GM12878 (cell line): ENCODE measurements at places on chromosomes 11 and 22. TPM values are rescaled to one million over a fixed set of nuclear protein-coding genes. Genes with fewer than 3 reads are reported as not detected.

The KRTAP5-10 gene
- not detected in 2 replicates for polyA plus RNA-seq

The SLC2A11 gene
- polyA plus RNA-seq: 4.6 and 8.0 TPM in 2 replicates

The KCNQ1 gene
- polyA plus RNA-seq: not detected in 2 replicates

The CYP2D6 gene
- 0.24 and 0.42 TPM in 2 replicates for polyA plus RNA-seq

The DAGLA gene
- not detected in 2 replicates for polyA plus RNA-seq

The MUC5AC gene
- polyA plus RNA-seq: 0.01 TPM in 1 of 2 replicates, not detected in the other

The OR5F1 gene
- polyA plus RNA-seq: not detected in 2 replicates

The RNF169 gene
- 0.58 and 0.97 TPM in 2 replicates for polyA plus RNA-seq

The ADORA2A gene
- 17.0 and 20.6 TPM in 2 replicates for polyA plus RNA-seq

The NEAT1 gene
- 24.2 and 27.7 TPM in 2 replicates for polyA plus RNA-seq

The GRAP2 gene
- 59.0 and 60.7 TPM in 2 replicates for polyA plus RNA-seq

The CCDC86 gene
- polyA plus RNA-seq: 86.0 and 87.2 TPM in 2 replicates

The PHLDA2 gene
- 0.16 and 0.28 TPM in 2 replicates for polyA plus RNA-seq

The BATF2 gene
- 0.26 and 0.36 TPM in 2 replicates for polyA plus RNA-seq

The SLC25A1 gene
- 75.3 and 79.9 TPM in 2 replicates for polyA plus RNA-seq

The CCDC15 gene
- 4.1 and 4.3 TPM in 2 replicates for polyA plus RNA-seq
